Activated CD8-positive, alpha-beta memory T cell treated with anti-CD3 and anti-CD28 coated beads for 1 hour (primary cell): ENCODE measurements at places on chromosomes 6 and 20.

- DNase-seq, result no peak
Measured at GRCh38 chr6:113619077-113619476, 238.1 kb upstream of the MARCKS start.

DNA sequence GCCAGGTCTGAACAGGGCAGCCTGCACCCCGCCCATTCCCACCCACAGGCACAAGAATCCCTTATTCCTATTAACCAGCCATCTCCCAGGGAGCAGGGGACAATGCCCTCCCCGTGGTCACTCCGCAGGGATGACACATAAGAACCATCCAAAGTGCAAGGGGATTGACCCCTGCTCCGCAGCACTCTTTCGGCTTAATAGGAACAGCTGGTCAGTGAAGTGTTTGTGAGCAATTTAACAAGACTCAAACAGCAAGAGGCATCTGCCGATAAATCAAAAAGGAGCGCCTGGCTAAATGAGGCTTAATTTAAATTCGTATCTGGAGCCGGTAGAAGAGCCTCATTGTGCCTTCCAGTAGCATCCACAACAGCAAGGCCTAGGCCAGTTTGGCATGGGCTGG, 389.4 kb downstream of the RNGTT start:
- no peak for DNase-seq

- DNase-seq, result no peak
Measured at GRCh38 chr20:7994809-7995208, 24.8 kb downstream of the TMX4 start.

DNA sequence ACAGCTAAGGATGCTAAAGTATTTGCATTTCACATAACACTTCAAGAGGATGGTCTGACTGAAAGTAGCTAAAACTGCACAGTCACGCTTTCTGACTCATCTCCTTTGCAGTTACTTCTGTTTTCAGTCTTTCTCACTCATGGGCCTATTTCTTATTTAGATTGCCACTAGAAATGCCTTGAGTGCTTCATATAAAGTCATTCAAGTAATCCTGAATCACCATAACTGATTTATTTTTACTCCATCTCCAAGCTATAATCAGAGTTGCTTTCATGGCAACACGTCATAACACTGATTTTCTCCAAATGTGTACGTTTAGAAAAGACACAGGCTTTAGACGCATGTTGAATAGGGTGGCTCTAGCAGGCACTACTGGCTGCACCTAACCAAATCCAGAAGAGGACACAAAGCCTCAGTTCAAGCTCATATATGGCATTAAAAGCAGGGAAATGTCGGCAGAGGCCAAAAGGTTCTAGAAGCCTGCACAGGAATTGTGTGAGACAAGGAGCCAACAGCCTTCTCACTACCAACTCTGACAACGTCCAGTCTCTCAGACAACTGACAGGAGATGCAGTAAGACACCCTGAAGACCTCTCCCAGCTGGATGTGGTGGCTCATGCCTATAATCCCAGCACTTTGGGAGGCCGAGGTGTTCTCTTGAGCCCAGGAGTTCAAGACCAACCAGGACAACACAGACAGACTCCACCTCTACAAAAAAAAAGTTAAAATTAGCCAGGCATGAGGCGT, 64.1 kb upstream of the BEND6 start:
- DNase-seq, result no peak

- no peak for DNase-seq
Measured at GRCh38 chr20:9610665-9611064, 96.3 kb downstream of the LAMP5 start.

- DNase-seq, result no peak
Measured at GRCh38 chr6:46882645-46883044, 39.1 kb downstream of the ADGRF5 start.

GRCh38 chr6:124466949-124467348, 495.3 kb upstream of the RNF217 start:
- no peak for DNase-seq

DNA sequence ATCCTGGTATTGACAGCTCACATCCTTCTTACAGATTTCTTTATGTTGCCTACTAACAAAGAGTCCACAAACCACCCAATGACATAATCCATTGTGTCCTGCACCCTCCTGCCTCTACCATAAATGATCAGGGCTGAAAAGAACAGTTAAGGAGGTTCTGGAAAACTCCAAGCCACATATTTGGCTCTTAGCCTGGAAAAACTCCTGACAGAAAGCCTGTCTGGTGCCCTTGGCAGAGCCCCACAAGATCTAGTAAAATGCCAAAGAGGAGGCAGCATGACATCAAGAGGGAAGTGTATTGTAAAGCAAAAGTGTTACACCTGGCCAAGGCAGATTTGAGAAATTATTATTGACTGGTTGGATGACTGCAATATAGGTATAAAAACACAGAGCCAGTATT, 126.4 kb upstream of the VGLL2 start:
- DNase-seq, result no peak

- no peak for DNase-seq
Measured at GRCh38 chr20:56759741-56760278, 130.7 kb downstream of the TFAP2C start.

GRCh38 chr6:33983721-33984465, 162.0 kb downstream of the GRM4 start:
- DNase-seq, result no peak

- DNase-seq, result no peak
Measured at GRCh38 chr6:43798688-43799444, 28.9 kb downstream of the VEGFA start.

DNA sequence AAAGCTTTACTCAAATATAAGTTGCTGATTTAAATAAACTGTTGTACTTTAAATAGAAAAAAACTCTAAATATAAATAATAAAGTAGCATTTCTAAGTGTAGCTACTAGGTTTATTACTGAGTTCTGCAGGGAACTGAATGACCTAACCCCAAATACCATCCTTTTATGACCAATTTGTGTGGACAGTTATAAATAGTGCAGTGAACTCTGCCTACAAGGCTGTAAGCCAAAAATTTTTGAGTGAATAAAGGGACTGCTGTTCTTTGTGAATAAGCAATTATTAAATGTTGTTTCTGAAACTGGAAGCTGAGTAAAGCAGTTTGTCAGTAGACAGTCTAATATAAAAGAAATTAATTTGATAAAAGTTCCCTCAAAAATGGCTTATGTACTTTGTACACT, 90.8 kb upstream of the ELOVL5 start:
- no peak for DNase-seq

DNA sequence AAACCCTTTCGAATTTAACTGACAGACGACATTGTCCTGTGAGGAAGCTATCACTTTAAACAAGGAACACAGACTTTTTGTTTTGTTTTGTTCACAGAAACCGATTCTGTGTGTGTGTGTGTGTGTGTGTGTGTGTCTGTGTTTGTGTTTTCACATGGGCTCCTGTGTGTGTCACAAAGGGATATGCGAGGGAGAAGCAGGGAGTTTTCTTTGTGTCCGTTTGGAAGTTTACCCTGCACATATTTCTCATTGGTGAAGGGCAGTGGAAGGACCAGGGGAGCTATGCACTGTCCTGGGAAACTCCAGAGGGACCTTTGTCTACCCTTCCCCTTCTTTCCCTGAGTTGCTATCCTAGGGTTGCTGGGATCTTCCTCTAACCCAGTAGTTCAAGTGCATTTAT, 17.7 kb downstream of the POM121L2 start:
- no peak for DNase-seq

GRCh38 chr6:16999491-17000436, 102.1 kb upstream of the STMND1 start:
- no peak for DNase-seq

- no peak for DNase-seq
Measured at GRCh38 chr6:92608751-92609150, 810.6 kb downstream of the EPHA7 start.

GRCh38 chr6:109331081-109331480, 51.2 kb downstream of the CD164 start:
- no peak for DNase-seq
